ENCODE measurements at places on chromosomes 4 and X.

DNA sequence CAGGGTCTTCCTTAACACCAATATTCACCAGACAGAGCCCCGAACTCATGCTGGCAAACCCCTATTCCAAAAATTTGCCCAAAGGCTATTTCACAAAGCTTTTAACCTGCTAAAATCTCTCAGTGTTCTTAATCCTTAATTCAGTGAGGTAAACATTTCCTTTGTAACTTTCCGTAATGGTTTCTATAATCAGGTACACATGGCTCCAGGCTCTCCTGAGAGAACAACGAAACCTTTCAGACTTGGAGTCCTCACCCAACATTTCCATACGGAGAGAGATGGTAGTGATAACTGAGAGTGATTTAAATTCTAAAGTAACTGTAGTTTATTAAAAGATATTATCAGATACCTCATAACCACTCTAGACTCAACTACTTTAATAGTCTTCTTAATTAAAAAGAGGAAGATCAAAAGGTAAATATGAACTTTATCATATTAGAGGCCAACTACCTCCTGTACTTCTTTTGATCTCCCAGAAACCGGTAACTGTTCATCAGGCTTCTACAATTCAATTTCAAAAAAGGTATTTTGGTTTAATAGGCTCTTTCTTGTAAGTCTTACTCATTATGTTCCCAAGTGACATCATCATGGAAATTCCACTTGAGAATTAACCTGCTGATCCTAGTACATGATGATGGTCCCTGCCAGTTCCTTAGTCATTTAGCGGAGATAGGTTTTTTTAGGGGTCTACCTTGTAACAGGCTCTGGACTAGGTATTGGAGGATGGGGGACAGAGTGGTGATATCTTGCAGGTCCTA lies 91.4 kb upstream of the UCP1 start:
- H3K4me3 ChIP-seq, result no peak overlapping the region
- H3K27me3 ChIP-seq, result no peaks in the 10 kb centered on the region
- no peak for DNase-seq

GRCh38 chrX:150569155-150569477 lies 695 bp downstream of the MTM1 start:
- peak overlapping the region; percentile 58 for H3K4me3 ChIP-seq
- H3K36me3 ChIP-seq, result no peaks in the 10 kb centered on the region
- no peak for DNase-seq
- peaks cover 10% of the 10 kb centered on the region for H3K4me1 ChIP-seq
- H3K27ac ChIP-seq, result no peak overlapping the region

DNA sequence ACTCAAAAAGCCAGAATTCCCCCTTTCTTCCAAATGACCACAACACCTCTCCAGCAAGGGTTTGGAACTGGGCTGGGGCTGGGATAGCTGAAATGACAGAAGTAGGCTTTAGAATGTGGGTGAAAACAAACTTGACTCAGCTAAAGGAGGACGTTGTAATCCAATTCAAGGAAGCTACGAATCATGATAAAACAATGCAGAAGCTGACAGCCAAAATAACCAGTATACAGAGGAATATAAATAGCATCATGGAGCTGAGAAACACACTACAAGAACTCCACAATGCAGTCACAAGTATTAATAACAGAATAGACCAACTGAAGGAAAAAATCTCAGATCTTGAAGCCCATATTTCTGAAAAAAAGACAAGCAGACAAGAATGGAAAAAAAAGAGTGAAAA lies 95.8 kb upstream of the TET2 start:
- no peaks in the 10 kb centered on the region for H3K36me3 ChIP-seq
- no peak for DNase-seq
- no peaks in the 10 kb centered on the region for H3K4me1 ChIP-seq
- H3K27me3 ChIP-seq, result no peaks in the 10 kb centered on the region

DNA sequence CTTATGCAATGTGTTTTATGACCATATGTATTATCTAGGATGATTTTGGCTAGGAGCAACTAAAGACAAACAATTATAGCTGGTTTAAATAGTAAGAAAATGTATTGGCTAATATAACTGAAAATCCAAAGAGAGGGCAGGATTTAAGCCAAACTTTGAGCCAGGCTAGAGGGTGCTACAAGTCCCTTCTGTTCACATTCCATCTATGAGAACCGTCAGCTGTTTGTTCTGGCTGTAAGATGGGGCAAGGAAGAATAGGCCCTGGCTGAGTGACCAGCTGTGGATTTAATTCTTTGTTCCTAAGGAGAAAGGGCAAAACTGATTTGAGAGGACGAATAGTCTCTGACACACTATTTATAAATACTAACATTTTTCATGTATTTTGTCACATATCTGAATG lies 79.2 kb upstream of the UGT8 start:
- H3K4me1 ChIP-seq, result no peaks in the 10 kb centered on the region
- peak; percentile 10 for DNase-seq
- no peaks in the 10 kb centered on the region for H3K36me3 ChIP-seq
- H3K4me3 ChIP-seq, result no peak overlapping the region

- no peaks in the 10 kb centered on the region for H3K27me3 ChIP-seq
- H3K27ac ChIP-seq, result no peak overlapping the region
- H3K4me3 ChIP-seq, result no peak overlapping the region
- no peak for DNase-seq
These were observed 76.0 kb upstream of the FAM47B start for GRCh38 chrX:34866646-34867045.

DNA sequence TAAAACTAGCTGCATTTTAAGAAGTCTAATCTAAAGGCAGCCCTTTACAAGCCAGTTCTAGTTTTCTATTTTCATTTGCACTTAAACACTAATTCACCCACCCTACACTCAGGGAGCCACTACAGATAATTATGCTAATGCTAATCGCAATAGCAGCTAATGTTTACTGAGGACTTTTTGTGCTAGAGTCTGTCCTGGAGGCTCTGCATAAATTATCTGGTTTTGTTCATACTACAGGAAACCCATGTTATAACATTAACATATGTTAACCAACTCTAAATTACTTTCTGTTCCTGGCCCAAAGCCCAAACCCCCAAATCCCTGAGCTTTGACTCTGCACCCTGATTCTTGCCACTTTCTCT lies 480 bp upstream of the RADX start:
- no peaks in the 10 kb centered on the region for H3K36me3 ChIP-seq
- no peak for DNase-seq
- H3K4me1 ChIP-seq, result no peaks in the 10 kb centered on the region
- peak overlapping the region; percentile 57 for H3K4me3 ChIP-seq
- peaks cover 41% of the 10 kb centered on the region for H3K27me3 ChIP-seq

- H3K27me3 ChIP-seq, result no peaks in the 10 kb centered on the region
- no peak for DNase-seq
- no peak overlapping the region for H3K27ac ChIP-seq
- H3K4me3 ChIP-seq, result no peak overlapping the region
- no peaks in the 10 kb centered on the region for H3K36me3 ChIP-seq
These were observed 5.0 kb upstream of the FBXW7 start for GRCh38 chr4:152540941-152541340.

GRCh38 chr4:73275318-73275654 lies 16.7 kb upstream of the ANKRD17 start:
- no peaks in the 10 kb centered on the region for H3K36me3 ChIP-seq
- no peak for DNase-seq

GRCh38 chr4:13399257-13399656 lies 84.9 kb downstream of the RAB28 start:
- H3K4me3 ChIP-seq, result no peak overlapping the region
- DNase-seq, result no peak
- H3K27me3 ChIP-seq, result no peaks in the 10 kb centered on the region
- no peak overlapping the region for H3K27ac ChIP-seq
- no peaks in the 10 kb centered on the region for H3K4me1 ChIP-seq
- H3K36me3 ChIP-seq, result no peaks in the 10 kb centered on the region

DNA sequence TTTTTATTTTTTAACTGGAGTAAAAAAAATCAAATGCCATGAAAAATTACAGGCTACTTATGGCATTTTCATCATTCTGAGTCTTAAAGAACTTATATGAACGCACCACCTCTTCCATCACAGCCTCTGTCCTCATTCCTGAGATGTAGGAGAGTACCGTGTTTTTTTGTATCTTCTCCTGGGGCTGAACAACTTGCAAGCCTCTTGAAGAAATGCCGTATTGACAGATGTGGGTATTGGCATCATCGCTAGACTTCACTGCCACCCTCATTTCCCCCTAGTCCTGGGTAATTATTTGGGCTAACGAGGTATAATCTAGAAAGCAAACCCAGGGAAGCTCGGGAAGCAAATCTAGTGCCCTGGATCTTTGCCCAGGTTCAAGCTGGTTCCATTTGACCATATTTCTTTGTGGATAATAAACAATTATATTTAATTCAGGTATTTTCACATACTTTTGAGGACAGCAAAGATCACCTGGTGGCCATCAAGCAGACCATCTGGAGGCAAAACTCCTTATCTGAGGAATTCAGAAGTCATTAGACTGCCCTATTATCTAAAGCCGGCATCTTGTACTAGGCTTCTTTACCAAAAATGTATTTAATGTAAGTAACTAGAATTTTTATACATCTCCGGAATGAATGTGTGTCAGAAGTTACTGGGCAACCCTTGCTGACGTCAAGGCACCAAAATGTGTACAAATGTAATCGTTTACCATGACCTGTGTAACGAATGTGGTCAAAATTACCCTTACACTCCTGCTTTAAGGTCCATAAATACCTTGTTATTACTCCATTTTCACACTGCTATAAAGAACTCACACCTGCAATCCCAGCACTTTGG lies 55.9 kb upstream of the WDR19 start:
- no peaks in the 10 kb centered on the region for H3K4me1 ChIP-seq
- H3K27ac ChIP-seq, result no peak overlapping the region
- no peak for DNase-seq

DNA sequence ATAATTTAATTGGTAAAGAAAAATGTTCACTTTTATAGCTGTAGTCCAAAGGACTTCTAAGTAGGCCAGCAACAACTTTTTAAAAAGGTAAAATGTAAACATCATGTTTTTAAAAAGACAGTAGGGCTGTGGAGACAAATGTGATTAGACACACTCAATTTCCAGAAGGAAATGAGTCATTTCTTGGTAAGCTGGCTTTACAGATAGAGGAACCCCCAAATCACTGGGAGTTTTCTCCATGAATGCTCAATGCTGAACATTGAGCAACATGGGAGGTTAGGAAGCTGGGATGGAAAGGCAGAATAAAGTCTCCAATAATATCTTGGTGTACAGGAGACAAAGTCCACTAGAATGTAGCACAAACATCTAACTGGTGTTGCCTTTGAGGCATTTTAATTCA lies 121.3 kb downstream of the NWD2 start:
- no peaks in the 10 kb centered on the region for H3K4me1 ChIP-seq
- H3K27me3 ChIP-seq, result no peaks in the 10 kb centered on the region
- no peak for DNase-seq
- no peaks in the 10 kb centered on the region for H3K36me3 ChIP-seq
- H3K27ac ChIP-seq, result no peak overlapping the region
- H3K4me3 ChIP-seq, result no peak overlapping the region

GRCh38 chrX:118254611-118255010 lies 91.3 kb upstream of the WDR44 start:
- no peak overlapping the region for H3K27ac ChIP-seq
- no peaks in the 10 kb centered on the region for H3K4me1 ChIP-seq
- H3K36me3 ChIP-seq, result no peaks in the 10 kb centered on the region
- no peaks in the 10 kb centered on the region for H3K27me3 ChIP-seq

- DNase-seq, result peak; percentile 91
- H3K27me3 ChIP-seq, result peaks cover 14% of the 10 kb centered on the region
- no peak within 1 kb of the TSS for H3K27ac ChIP-seq
- H3K36me3 ChIP-seq, result no peaks in the 10 kb centered on the region
These were observed at the start of gene HAUS7 for GRCh38 chrX:153470411-153471363. TSS of gene HAUS7 (minus strand) at chrX:153470576. CDS start at chrX:153470557, 19 bp downstream.

GRCh38 chr4:26122690-26123089 lies 198.1 kb upstream of the RBPJ start:
- no peaks in the 10 kb centered on the region for H3K27me3 ChIP-seq
- no peaks in the 10 kb centered on the region for H3K36me3 ChIP-seq
- no peak overlapping the region for H3K4me3 ChIP-seq
- no peaks in the 10 kb centered on the region for H3K4me1 ChIP-seq

GRCh38 chrX:113726009-113726408 lies 857.9 kb upstream of the HTR2C start:
- no peak for DNase-seq
- H3K4me1 ChIP-seq, result no peaks in the 10 kb centered on the region
- H3K27me3 ChIP-seq, result no peaks in the 10 kb centered on the region
- peaks cover 2% of the 10 kb centered on the region for H3K36me3 ChIP-seq

DNA sequence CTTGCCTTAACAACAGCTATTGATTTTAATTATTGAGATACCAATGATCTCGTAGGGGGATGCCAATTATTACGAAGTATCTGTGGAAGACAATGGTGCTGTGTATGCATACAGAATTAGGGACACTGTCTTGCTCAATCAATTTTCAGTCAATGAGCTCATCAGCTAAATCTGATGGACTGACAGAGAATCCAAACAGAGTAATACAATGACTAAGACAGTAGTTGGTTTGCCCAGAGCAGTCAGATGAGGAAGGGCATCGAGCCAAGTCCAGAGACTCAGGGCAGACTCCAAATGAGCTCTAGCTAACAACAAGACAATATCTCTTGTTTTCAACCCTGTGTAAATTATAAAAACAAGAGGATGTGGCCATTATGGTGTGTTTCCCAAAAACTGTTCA lies 14.7 kb upstream of the GSX2 start:
- no peaks in the 10 kb centered on the region for H3K4me1 ChIP-seq
- DNase-seq, result no peak
- H3K27me3 ChIP-seq, result peaks cover 47% of the 10 kb centered on the region
- H3K4me3 ChIP-seq, result no peak overlapping the region
- H3K36me3 ChIP-seq, result no peaks in the 10 kb centered on the region

DNA sequence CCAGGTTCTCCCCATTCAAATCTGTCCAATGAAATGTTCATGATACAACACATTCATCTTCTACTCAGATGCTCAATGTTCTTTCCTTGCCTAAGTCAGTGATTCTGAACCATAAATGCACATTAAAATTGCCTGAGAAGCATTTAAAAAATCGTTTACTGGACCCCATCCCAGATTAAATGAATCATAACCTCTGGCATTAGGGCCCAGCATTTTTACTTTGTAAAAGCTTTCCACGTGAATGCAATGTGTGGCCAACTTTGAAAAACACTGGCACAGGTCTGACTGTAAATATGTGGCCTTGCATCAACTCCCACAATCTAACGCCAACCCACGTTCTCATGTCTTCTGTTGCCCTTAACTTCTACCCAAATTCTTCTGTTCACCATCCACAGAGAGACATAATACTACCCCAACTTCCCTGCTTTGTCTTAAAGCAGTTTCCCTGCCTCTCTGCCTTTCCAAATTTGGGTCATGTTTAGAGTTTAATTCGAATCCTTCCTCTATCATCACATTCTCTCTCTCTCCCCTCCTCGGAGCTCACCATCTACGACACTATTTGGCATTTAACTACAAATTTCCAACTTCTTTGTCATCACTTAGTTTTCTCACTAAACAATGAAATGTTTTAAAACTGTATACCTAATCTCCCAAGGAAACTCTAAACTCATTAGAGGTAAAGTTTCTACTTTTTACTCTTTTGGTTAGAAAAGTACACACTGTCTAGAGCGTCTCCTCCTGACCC lies 78.7 kb downstream of the PRKG2 start:
- H3K4me1 ChIP-seq, result no peaks in the 10 kb centered on the region
- H3K27ac ChIP-seq, result no peak overlapping the region
- H3K36me3 ChIP-seq, result no peaks in the 10 kb centered on the region
- H3K27me3 ChIP-seq, result no peaks in the 10 kb centered on the region
- no peak overlapping the region for H3K4me3 ChIP-seq
- no peak for DNase-seq
